Prostate gland (tissue), 2 donors: ENCODE measurements at places on chromosomes 1 and 21.

GRCh38 chr1:10253755-10254154 is 43.4 kb downstream of the KIF1B start:
- no peak for DNase-seq

DNA sequence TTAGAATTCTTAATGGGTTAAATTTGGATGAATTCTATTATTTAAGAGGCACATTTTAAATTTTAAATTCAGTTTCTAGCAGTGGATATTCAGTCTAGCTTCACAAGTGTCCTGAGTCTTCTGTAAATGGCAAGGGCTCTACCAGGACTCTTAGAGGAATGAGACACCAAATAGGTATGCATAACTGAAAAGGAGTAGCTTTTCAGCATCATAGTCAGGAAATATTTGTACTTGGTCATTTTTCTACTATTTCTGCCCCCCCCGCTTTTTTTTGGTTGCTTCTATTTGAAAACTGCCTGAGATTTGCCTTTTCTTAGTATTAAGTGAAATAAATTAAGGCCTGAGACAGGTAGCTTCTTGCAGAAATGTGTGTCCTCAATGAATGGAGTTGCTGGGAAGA is 80.2 kb downstream of the MAST2 start:
- DNase-seq = no peak

- no peak for DNase-seq
Measured at GRCh38 chr1:214623430-214623829, 20.4 kb downstream of the CENPF start.

DNA sequence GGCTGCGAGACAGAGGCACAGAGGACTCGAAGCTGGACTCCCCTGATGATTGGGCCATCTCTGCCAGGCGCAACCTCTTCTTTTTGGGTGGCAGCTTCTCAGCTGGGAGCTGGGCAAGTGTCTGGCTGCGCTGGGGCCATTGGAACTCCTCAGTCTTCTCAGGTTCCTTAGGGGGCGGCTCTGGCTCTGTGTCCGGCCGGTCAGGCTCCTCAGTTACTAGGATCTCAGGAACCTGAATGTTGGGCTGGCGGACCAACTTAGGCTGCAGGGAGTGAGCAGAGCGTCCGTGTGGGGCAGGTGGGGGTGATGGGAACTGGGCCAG is 97.5 kb upstream of the EDN2 start:
- no peak for DNase-seq

DNA sequence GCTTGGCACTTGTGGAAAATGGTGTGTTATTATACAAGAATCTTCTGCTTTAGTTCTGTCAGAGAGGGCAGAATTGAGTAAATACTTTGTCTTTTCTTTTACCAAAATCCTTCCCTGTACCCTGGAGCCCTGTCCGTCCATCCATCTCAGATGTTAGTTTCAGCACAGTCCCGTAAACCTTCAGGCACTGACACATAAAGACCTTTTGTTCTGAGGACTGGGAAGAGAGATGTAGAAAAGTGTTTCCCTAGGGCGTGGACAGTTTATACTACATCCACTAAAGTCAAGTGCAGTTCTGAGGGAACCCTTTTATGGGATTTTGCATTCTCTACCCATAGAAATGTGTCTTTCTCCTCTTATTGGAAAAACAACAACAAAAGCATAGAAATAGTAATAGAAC is 162.4 kb downstream of the PDE4B start:
- no peak for DNase-seq

- DNase-seq = no peak
Measured at GRCh38 chr1:45488666-45489377, 2.1 kb downstream of the TESK2 start.

DNA sequence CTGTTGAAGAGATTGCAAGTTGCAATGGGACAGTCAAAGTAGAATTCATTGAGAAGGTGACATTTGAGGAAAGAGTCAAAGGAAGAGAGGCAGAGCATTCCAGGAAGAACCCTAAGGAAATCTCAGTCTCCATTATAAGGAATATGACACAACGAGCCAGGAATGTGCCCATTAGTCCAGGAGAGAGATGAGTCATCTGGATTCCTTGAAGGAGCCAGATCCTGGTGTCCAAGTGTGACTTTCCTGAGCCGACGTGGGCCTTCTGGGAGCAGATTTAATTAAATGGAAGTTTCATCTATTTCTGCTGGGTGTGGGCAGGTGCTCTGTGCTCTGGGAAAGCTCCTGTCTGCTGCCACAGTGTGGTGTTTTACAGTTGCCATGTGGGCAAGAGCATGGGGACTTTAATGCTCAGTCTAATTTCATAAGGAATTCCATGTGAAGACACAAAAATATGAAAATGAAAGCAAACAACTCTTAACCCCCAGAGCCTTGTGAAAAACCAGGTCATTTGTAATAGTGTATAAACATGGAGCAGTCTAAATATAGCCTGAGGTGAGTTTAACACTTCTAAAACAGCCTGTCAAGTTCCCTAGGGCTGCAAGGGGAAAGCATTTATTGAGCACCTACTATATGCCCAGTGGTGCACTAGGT is 111.4 kb upstream of the ARTN start:
- no peak for DNase-seq
